Activated CD8-positive, alpha-beta memory T cell treated with anti-CD3 and anti-CD28 coated beads for 24 hours (primary cell): ENCODE measurements at places on chromosomes 3 and 15.

- no peak for DNase-seq
These were observed 54.5 kb downstream of the ST3GAL6 start for GRCh38 chr3:98817547-98818041.

DNA sequence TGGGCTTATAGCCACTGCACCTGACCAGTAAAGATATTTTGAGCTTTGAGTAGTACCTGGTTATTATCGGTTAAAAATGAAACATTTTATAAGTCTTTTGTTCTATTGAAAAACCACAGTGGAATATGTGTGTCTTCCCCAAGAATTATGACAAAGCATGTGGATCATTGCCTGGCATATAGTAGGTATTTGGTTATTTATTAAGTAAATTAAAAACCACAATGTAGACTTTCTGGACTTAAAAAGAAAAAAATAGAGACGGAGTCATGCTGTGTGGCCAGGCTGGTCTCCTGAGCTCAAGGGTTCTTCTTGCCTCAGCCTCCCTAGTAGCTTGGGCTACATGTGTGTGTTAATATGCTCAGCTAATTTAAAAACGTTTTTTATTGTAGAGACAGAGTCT is 43.5 kb downstream of the UBE2E2 start:
- no peak for DNase-seq

- DNase-seq: no peak
These were observed 38.9 kb upstream of the NECTIN3 start for GRCh38 chr3:111032677-111033076.

- no peak for DNase-seq
These were observed 37.7 kb downstream of the ABHD5 start for GRCh38 chr3:43728476-43728875.

GRCh38 chr15:71448688-71449114 is 333.4 kb downstream of the THSD4 start:
- no peak for DNase-seq

DNA sequence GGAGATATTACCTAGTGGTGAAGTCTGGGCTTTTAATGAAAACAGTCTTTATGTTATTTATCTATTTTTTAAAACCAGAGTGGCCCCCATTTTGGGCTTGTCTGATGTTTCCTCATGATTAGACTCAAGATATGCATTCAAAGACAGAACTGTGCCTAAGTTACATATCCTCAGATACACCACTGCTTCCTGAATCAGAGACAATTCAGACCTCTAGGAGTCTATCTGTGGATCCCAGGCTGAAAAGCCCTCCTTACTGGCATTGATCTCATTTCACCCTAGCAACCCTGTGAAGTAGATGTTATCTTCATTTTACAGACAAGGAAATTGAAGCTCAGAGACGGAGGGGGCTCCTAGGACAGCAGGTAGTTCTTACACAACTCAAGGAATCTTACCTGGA is 16.8 kb upstream of the TGM5 start:
- DNase-seq: no peak

DNA sequence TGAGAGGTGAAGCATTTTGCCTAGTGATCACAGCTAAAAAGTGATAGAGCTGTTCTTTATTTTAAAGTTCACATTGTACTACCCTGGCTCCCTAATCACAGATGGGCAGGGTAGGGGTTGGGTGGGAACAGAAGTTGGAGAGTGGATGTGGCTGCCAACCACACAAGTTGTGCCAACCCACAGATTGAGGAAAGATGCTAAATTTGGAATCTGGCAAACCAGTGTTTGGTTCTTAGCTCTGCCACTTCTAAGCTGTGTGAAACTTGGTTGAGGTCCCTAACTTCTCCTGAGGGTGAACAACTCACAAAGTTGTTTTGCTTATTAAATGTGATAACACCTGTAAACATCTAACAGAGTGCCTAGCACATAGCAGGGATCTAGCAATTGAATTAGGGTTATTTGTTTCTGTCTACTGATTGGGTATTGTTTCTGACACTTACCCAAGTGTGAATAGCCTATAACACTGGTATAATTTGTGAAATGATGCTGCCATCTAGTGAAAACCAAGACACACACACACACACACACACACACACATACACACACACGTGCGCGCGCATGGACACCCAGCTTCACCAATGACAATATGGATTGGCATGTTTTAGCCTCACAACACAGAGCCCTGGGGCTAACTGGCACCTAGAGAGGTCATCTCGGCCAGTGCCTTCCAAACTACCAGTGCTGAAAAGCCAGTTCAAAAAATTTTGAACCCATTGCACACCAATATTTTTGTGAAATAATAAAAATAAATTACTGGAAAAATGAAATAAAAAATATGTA is 25.3 kb downstream of the ADGRG7 start:
- DNase-seq: peak; percentile 58

DNA sequence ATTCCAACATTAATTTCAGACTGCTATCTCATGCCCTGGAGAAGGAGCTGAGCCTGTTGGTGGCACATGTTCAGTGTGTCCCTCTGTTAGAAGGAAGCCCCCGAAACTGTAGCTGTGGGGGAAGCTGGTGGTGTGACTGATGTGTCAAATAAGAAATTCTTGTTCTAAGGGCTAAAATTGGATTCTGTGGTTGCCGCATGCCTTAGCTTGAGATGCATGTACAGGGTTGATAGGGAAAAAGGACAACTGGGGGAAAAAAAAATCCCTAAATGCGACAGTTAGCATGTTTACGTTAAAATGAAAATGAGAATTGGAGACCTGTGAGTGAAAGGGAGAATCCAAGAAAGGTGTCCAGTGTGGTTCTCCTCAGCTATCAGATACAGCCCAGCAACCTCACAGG is 58.6 kb downstream of the MED12L start:
- no peak for DNase-seq

DNA sequence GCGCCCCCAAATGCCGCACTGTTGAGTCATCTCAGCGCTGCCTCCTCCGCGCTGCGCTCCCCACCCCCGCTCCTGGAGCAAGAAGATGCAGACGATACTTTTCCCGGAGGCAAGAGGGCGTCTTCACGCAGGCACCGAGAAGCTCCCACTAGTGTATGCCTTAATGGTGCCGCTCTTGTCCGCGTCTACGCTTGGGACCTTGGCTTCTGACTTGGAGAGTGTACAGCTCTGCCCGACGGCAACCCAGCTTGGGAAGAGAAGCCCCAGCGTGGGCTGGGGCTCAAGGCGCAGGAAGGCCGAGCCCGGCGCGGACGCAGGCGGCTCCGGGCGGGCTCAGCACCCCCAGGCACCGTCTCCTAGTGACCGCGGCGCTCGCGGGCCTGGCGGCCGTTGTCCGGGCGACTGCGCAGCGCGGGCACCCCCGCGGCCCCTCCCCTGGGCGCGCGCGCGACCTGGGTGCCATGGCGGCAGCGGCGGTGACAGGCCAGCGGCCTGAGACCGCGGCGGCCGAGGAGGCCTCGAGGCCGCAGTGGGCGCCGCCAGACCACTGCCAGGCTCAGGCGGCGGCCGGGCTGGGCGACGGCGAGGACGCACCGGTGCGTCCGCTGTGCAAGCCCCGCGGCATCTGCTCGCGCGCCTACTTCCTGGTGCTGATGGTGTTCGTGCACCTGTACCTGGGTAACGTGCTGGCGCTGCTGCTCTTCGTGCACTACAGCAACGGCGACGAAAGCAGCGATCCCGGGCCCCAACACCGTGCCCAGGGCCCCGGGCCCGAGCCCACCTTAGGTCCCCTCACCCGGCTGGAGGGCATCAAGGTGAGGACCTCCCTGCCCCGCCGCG is at the start of gene P4HTM:
Gene P4HTM, plus strand, starts transcription at position 446 of the 840 bp plus-strand sequence. Its CDS starts 16 bp downstream, at position 462.
- peak; percentile 91 for DNase-seq

DNA sequence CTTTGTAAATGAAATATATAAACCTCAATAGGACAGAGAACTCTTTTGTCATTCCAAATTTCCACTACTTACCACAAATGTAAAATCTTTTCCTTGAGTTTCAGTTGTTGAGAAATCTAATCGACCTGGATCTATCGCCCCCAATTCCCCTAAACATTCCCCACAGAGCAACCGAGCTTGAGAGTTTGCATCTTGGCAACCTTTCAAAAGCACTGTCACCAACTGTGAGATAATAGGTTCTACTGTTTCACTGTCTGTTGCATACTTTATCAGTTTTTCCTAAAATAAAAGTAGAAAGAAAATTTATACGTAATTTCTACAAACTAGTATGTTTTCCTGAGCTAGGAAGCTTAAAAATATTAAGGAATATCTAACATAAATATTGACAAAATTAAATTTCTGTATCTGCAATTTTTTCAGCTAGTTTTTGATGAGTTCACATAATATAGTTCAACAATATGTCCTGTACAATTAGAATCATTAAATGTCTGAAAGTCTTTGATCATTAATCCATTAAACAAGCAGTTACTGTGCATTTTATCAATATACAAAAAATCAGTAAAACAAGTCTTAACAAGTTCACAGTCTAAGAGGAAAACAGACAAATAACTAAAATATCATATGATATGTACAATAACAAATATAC is 54.5 kb downstream of the ATR start:
- DNase-seq: no peak

- DNase-seq: no peak
These were observed 96.1 kb downstream of the FMN1 start for GRCh38 chr15:33098094-33099058.

DNA sequence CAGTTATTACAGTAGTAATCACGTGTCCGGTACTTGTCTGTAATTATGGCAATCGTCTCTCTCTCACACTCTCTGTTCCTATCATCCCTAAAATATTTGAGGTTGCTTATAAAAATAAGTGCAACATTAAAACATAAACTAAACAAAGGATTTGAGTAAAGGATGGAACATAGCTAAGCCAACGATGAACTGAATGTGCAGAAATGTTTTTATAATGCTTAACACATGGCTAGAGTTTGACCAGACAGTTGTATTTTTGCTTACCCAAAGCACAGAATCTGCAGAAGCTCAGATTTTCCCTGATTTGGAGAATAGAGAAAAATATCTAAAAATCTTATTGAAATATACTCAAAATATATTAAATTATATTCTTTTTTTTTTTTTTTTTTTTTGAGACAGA is 1030.9 kb downstream of the NAALADL2 start:
- DNase-seq: no peak

GRCh38 chr15:69386284-69386683 is 27.9 kb upstream of the KIF23 start:
- no peak for DNase-seq

DNA sequence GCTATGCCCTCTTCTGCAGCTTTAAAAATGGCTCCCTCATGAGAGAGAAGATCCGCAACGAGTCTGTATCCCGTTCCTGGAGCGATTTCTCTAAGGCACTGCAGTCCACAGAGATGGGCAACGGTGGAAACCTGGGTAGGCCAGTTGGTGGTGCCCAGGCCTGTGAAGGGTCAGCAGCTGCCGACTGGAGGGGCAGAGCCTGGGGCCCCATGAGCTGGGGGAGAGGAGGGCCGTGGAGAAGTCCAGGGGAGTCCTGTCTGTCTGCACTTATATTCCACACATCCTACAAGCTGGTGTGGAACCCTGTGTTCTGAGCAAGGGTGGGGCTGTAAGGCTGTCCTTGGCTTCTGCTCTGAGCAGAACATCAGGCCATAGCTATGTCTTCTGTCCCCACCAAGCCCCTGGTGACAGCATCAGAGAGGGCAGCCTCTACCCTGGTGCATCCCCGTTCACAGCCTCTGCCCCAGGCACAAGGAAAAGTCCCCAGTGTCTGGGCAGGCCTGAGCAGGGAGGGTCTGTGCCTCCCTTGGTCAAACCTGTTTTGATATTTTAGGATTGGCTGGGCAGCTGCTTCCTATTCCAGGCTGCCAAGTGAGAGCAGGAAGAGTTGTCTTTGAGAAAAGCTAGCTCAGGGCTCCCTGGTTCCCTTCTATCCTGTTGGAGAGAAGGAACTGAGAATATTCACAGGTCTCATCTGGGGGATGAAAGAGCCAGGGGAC is 29.7 kb downstream of the XYLB start:
- no peak for DNase-seq

GRCh38 chr3:184361532-184361931 is at the start of the genes CLCN2 and POLR2H:
Gene CLCN2, minus strand, starts transcription at chr3:184361605. Its CDS starts 126 bp downstream, at chr3:184361479.
Gene POLR2H, plus strand, starts transcription at chr3:184361710. Its CDS starts 1,783 bp downstream, at chr3:184363493.
- DNase-seq: no peak

DNA sequence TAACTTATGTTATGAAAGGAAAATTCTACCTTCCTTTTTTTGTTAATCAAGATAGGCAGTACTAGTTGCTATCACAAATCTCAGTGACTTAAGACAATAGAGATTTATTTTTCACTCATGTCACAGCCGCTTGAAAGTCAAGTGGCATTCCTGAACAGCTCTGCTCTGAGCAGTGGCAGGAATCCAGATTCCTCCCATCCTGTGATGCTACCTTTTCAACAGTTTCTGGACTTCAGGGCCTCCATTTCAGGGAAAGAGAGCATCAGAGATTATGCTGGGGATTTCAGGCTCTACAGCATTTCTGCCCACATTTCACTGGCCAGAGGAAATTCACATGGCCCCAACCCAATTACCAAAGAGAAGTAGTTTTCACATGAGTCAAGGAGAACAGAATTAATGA is 83.4 kb downstream of the IL1RAP start:
- no peak for DNase-seq

DNA sequence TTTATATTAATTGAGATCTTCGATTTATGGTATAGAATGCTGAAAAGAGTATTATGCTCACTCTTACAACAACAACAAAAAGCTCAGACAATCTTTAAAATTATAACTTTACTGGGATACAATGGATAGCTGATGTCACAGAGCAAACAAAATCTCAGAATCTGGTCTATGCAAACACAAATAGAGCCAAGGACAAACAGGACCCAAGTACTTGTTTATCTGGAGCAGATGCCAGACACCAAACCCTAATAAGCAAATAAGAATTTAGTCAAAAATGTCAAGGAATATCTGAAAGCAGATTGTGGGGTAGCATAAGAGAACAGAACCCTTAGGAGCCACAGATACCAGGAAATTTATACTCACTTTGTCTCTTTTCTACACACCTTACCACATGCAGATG is 302.2 kb downstream of the CGGBP1 start:
- DNase-seq: no peak

- DNase-seq: no peak
These were observed 19.6 kb downstream of the LRRC57 start for GRCh38 chr15:42528970-42529369.

DNA sequence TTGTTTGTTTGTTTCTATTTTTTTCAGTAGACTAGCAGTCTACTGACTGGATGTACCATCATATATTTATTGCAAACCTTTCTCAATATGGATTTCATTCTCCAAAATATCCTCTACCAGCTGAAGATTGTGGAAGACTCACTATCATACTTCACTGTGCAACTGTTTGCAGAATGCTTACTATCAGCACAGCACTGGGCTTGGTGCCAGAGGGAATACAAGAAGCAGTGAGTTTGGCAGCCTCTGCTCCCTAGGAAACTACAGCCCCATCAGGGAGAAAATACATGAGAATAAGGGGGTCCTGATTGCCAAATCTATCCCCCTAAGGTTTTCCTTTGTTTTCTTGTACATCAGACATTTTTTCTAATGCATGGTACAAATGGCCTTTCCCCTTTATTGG is 27.5 kb downstream of the AQP9 start:
- no peak for DNase-seq

- DNase-seq: no peak
These were observed 615.7 kb upstream of the UBE2E2 start for GRCh38 chr3:22587446-22587845.

GRCh38 chr3:137647179-137647578 is 116.9 kb upstream of the SOX14 start:
- DNase-seq: no peak

DNA sequence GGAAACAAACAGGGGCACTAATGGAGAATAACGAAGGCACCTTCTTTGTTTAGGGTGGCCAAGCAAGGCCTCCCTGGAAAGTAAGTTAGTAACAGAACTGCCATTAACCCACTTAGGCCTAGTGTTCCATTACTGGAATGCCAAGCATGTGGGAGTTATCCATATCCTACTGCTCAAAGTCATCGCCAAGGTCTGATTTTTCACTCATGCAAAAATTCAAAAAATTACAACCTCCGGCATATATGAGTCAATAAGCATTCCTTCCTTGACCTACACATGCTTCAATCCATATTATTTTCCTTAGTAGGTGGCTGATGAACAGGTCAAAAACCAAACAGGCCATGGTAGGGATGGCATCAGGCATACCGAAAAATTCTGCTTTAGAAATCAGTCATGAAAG is 1097.2 kb downstream of the FHIT start:
- DNase-seq: no peak
